ENCODE measurements at places on chromosomes 2 and 18. TPM values are rescaled to one million over a fixed set of nuclear protein-coding genes. Genes with fewer than 3 reads are reported as not detected.

Gene MMADHC
- 86.5 TPM for total RNA-seq

Gene FAP
- 1.3 TPM for total RNA-seq

Gene DHRS9
- 23.8 TPM for total RNA-seq

Gene GRHL1
- 123 TPM for total RNA-seq

Gene RPL31
- 1,141 TPM for total RNA-seq

Gene SCTR
- total RNA-seq: not detected

Gene PEX13
- total RNA-seq: 20.4 TPM

Gene FAM136A
- 26.0 TPM for total RNA-seq

Gene ADCYAP1
- 0.12 TPM for total RNA-seq

Gene HSBP1L1
- 15.5 TPM for total RNA-seq

Gene SYT4
- not detected for total RNA-seq

Gene IL1RL2
- total RNA-seq: 8.1 TPM

Gene C2orf81
- total RNA-seq: 0.56 TPM

Gene KYNU
- total RNA-seq: 33.6 TPM

Gene CTDP1
- total RNA-seq: 10.7 TPM

Gene GTF2A1L
- total RNA-seq: not detected

All from esophagus mucosa (tissue), 1 donor.